NCI-H748 treated with DMSO at 0.1 percent for 48 hours (cell line): ENCODE measurements at places on chromosomes 7 and 10.

DNA sequence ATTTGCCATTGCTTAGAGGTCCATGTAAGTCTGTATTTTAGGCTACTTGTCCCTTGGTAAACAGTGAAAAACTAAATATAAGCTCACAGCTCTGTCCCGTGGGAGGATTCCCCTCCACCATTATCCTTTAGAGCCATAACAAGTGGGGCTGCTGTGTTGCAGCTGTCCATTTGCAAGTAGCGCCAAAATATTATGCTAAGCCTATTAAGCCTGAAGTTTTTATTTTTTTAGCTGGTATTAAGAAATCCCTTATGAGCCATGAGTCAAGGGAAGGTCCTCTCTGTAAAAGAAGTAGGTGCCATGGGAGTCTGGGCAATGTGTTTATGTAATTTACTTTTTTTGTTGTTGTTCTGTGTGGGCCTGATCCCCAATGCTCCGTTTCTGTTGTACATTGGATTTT lies 183.9 kb downstream of the THSD7A start:
- DNase-seq: no peak

DNA sequence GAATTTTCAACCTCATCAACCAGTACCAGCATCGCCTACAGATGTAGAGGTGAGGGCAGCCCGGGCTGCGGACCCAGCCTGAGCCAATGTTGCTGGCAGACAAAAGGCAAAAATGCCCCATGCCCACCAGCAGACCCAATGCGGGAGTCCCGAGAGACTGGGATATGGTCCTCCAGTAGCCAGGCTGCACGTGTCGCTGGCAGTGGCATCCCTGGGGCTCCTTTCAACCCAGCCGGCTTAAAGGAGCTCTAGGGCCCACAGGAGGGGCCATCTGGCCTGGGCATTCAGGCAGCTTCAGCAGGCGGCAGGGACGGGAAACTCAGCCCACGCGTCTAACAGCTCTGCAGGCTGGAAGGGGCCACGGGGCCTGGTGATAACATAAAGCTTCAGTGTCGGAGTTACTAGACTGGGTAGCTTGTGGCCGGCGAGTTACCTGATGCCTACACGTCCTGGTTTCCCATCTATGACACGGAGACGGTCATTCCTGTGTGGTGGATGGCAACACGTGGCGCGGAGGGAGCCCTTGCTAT lies 70.7 kb downstream of the PROSER2 start:
- no peak for DNase-seq

GRCh38 chr7:140176811-140177702 lies at the start of gene KDM7A:
KDM7A (minus strand) TSS chr7:140176983; CDS start chr7:140176937, 46 bp downstream.
- peak; percentile 73 for DNase-seq

DNA sequence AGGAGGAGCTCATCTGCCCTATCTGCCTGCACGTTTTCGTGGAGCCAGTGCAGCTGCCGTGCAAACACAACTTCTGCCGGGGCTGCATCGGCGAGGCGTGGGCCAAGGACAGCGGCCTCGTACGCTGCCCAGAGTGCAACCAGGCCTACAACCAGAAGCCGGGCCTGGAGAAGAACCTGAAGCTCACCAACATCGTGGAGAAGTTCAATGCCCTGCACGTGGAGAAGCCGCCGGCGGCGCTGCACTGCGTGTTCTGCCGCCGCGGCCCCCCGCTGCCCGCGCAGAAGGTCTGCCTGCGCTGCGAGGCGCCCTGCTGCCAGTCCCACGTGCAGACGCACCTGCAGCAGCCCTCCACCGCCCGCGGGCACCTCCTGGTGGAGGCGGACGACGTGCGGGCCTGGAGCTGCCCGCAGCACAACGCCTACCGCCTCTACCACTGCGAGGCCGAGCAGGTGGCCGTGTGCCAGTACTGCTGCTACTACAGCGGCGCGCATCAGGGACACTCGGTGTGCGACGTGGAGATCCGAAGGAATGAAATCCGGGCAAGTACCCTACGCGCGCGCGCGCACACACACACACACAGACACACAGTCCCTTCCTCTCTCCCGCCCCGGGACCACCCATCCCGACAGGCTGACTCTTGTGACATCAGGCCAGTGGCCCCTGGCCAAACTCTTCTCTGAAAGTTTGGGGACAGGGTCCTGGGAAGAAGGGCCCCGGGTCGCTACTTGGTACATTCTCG lies 538 bp downstream of the TRIM8 start:
- peak; percentile 23 for DNase-seq

- DNase-seq: no peak
Observed at GRCh38 chr7:117873310-117874190, at the start of gene CTTNBP2. CTTNBP2 (minus strand) TSS chr7:117873441; CDS start chr7:117873415, 26 bp downstream.

DNA sequence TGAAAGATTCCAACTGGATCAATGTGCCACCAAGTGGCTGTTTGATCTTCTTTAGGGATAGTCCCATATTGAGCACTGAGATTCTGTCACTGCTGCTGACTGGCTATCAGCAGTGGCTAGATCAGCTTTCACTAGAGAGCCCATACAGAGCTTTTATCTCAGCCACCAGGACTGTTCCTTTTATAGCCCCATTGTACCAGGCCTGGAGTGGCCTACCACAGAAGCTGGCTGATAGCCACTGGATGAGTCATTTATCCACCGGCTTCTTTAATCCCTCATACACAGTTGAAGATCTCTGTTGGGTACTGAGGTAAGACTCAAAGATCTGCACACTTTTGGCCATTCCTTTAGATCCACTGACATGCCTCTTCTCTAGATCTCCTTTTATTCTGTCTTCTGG lies 1101.1 kb downstream of the SORCS3 start:
- no peak for DNase-seq

DNA sequence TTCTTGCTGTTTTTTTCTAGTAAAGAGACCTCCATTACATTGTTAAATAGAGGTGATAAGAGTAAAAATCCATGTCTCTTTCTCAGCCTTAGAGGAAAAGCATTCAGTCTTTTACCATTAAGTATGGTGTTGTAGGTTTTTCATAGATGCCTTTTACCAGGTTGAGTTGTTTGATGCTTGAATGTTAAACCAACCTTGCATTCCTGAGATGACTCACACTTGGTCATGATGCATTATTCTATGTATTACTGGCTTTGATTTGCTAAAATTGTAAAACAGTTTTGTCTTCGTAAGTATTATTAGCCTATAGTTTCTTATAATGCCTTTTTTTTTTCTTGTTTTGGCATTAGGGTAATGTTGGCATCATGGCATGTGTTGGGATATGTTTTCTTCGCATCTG lies 90.0 kb downstream of the ANKRD61 start:
- no peak for DNase-seq

DNA sequence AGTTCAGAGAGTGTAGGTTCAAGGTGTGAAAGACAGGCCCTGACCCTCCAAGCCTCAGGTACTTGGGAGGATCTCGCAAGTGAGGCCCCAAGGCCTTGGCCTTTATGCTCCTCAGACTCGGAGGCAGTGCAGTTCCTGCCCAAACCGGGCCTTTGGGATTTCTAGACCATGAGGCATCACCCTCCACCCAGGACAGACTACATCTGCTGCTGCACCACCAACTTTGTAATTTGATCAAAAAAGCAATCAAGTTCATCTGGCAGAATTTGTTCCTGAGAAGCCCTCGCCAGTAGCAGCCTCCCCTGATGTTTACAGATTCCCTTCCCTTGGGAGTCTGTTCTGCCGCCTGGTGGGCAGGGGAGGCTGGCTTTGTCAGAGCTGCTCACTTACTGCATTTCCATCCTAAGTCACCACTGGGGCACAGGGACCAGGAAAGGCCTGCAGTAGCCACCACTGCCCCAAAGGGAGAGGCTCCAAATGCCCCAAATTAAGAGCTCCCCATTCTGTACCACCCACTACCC lies 2.1 kb downstream of the CAMK2G start:
- no peak for DNase-seq

- DNase-seq: no peak
Observed at GRCh38 chr10:111648046-111648445, 535.5 kb downstream of the GPAM start.

GRCh38 chr7:22808140-22808539 lies 14.5 kb downstream of the TOMM7 start:
- no peak for DNase-seq

DNA sequence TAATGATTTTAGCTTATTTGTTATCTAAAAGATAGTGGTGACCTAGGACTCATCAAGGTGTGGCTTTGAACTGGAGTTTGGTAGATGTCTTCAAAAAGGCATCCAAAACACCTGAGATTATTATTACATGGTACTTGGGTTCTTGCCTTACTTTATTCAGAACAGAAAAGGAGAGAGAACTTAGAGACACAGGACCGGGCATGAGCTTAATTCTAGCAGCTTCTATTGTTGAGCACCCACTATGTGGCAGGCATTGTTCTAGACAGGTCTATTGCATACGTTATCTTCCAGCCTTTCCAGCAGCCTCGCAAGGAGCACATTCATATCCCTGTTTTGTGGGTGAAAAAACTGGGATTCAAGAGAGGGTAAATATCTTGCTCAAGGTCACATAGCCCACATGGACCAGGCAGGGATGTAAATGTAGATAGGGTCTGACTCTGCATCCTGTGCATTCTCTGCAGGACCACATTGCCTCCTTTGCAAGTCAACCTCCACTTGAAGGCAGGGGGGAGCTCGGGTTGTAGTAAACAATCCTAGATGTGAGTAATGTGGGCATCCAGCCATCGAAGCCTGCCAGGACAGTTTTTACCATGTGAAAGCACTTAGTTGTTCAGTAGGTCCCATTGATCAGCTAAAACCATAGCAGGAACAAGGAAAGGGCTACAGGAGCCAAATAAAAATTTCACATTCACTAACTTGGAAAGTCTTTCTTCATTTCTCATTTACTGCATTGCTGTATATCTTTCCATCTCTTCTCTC lies 551.4 kb downstream of the LRMDA start:
- no peak for DNase-seq

DNA sequence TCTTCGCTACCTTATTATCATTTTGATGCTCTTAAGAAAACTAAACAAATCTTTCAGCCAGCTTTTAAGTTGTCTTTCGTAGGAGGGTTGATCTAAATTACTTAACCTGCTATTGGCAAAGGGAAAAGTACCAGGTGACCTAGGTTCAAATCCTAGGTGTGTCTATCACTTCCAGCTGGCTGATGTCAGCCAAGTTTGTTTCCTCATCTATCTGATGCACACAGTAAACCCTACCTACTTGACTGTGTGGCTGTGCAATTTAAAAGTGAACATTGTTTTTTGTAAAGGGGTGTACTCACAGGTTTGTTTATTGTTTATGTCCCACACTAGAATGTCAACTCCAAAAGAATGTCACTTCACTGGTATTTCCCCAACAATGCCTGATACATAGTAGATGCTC lies 21.9 kb upstream of the CAMK1D start:
- DNase-seq: no peak

DNA sequence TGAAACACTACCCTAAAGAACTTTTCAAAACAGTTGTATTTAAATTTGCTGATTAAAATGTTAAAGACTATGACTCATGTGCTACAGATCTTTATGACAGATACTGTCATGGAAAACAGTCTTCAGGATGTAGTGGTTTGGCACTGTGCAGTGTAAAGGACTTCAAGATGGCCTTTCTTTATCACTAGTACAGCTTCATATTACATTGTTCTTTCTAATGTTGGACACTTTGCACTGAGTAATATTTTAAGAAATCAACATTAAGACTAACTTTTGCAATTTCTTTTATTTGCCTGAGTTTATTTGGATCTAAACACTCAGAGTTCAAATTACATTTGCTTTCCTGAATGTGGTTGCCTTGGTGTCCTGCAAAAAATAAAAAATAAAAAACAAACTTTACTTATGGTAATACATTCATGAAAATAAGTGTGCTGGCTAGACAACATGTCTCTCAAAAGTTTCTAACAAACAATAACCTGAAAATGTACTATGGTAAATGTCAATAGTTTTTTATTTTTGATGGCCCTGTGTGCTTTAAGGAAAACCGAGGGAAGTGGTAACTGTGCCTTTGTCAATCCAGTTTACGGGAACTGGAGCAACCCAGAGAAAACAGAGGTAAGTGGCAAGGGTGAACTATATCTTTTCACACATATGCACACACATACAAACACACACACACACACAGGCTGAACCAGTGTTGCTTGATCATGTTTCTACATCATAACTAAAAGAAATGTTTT lies 85.9 kb upstream of the PLXDC2 start:
- DNase-seq: no peak

DNA sequence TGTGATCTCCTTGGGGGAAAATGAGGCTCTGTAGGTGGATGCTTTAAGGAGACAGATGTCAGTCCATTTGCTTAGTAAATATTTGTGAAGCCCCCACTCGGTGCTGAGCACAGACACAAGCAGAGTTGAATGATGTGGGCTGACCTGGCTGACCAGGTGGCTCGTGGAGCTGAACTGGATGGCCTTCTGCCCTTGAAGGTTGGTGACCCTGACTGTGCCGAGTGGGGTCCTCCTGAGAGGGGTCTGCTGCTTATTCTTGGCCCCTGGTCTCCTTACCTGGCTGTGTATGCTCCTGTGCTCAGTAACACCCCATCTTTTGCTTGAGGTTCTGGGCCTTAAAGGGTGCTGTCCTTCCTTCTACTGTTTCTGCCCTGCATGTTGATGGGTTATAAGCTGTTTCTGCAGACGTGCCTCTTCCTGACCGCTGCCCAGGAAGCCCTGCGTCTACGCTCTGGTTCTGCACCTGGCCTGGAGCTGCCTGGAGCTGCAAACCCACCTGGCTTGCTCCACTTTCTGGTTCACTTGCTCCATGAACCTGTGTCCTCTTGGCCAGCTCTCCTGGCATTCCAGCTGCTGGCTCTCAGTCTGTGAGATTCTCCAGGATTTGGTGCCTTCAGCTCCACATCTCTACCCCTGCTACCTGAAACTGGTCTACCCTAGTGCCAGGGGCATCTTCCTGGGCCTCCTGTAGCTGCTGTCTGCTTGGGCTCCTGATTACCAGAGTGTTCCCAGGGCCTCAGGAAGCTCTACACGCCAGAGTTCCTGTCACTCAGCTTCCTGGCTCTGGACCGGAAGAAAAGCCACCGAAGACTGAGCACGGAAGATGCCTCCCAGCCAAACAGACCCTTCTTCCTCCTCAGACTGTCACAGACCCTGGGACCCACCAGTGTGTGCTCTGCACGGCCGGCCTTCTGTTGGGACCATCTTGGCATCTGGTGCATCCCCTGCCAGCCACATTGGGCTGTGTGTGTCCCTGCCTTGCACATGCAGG lies 76.5 kb downstream of the ADCY1 start:
- no peak for DNase-seq
